ENCODE measurements at places on chromosomes 1 and 21. TPM values are rescaled to one million over a fixed set of nuclear protein-coding genes. Genes with fewer than 3 reads are reported as not detected.

GRCh38 chr1:179955287-179955680 is 674 bp downstream of the CEP350 start:
- DNase-seq = no peak

GRCh38 chr1:30395631-30396030 is 327.8 kb downstream of the MATN1 start:
- DNase-seq = no peak

DNA sequence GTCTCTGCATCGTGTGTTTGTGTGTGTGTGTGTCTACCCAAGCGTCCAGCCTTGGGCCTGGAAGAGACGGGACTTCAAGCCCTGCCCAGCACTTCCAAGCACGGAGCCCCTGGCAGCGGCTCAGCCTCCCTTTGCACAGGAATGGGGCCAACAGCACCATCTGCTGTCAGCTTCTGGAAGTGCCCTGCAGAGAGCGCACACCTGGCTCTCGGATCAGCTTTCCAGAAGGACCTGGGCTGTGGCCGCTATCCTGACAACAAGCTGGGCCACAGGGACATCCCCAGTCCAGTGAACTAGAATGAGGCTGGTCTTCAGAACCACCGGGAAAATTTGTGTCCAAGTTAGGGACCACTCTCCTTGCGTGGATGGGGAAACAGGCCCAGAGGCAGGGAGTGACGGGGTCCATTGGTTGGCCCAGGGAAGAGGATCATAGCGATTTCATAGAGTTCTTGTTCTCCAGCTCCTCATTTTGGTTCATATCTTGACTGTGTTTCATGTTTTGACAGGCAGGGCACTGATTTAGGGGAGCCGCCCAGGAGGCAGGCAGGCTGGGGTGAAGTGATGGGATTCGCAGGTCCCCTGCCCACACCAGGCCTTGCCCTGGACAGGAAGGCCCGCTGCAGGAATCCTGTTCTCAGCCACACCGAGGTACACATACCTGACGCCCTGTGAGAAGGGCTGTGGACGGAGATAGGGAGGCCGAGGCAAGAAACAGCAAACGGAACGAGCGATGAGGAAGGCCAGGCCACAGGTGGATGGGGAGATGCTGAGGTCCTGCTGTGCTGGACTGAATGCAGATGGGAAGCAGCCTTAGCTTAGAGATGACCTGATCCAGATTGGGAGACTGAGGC is 38.4 kb downstream of the TAS1R2 start:
- peak; percentile 77 for DNase-seq

GRCh38 chr1:160829766-160830165 is 32.9 kb downstream of the CD244 start:
- no peak for DNase-seq

DNA sequence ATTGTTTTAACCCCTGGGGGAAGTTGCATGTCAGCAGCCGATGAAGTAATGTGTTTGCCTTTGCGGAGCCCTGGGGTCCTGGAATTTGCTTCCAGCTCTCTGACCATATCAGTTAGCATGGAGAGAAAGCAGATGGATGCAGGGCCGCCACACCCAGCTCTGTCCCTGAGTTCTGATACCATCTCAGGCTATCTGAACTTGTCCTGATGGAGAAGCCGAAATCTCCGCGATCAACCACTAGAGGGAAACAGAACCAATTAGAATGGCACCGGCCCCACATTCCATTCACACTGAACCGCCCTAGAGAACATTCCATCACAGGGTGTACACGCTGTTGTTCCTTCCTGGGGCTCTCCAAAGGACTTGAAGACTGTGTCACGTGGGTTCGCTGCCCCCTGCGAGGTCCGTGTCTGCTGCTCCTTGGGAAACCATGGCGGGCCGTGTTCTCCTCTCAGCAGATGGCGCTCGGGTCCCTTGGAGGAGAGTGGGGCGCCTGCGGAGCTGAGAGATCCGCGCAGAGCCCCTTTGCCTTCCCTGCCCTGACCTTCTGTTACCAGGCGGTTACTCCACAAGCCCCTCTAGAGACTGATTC is 75.4 kb downstream of the ABCA4 start:
- peak; percentile 78 for DNase-seq

GRCh38 chr21:43686811-43687565 is 27.6 kb downstream of the RRP1B start:
- no peak for DNase-seq

- DNase-seq = no peak
These were observed 21.3 kb upstream of the PHTF1 start for GRCh38 chr1:113780374-113781146.

GRCh38 chr1:207897188-207897587 is 13.7 kb downstream of the CD34 start:
- DNase-seq = no peak

- peak; percentile 22 for DNase-seq
These were observed 532 bp downstream of the ERO1B start for GRCh38 chr1:236281198-236281653.

DNA sequence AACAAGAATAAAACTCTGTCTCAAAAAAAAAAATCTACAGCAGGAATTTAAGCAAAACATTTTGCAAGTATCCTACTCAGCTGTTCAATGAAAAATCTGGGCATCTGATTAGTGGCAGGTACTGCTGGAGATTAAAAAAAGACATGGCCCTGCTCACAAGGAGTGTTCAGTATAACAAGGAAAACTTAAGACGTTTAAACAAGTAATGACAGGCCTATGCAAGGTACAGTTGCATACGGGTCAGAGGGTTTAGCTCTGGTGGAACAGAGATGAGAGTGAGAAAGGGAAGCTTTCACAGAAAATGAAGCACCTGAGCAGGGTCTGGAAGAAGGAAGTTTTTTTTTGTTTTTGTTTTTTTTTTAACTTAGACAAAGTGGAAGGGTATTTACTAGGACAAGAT is 23.0 kb downstream of the SNRNP40 start:
- no peak for DNase-seq

- DNase-seq = peak; percentile 65
These were observed 416 bp upstream of the TNFRSF14 start for GRCh38 chr1:2555634-2556276.

- DNase-seq = no peak
These were observed 73.5 kb downstream of the PUM1 start for GRCh38 chr1:30991862-30992606.

- DNase-seq = no peak
These were observed 1.1 kb downstream of the RHBDL2 start for GRCh38 chr1:38940339-38941047.

- no peak for DNase-seq
These were observed 24.5 kb upstream of the RCSD1 start for GRCh38 chr1:167605576-167605975.

DNA sequence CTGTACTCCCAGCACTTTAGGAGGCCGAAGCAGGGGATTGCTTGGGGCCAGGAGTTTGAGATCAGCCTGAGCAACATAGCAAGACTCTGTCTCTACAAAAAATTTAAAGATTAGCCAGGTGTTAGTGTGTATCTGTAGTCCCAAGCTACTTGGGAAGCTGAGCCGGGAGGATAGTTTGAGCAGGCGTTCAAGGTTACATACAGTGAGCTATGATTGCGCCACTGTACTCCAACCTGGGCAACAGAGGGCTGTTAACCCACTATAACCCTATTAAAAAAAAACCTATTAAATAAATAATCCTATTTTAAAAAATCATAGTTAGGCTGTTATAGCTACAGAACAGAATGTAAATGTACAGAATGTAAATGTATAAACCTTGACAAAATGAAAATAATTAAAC is 2.2 kb downstream of the MIS18A start:
- no peak for DNase-seq

DNA sequence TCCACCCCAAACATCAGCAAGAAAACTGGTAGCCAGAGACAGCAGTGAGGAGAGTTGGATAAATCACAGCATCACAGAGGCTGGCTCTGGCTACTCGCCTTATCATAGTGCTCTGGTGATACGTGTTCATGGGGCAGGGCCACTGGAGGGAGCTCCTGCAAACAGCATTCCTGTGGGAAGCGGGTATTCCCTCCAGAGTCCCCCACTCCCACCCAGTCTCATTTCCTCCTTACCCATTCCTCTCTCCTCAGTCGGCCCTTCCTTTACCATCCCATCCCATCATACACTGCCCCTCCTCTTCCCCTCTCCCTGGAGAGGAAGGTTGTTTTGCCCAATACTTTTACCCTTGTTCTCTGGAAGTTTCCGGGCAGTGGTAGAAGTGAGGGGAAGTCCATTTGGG is 7.1 kb downstream of the NHLH2 start:
- no peak for DNase-seq

DNA sequence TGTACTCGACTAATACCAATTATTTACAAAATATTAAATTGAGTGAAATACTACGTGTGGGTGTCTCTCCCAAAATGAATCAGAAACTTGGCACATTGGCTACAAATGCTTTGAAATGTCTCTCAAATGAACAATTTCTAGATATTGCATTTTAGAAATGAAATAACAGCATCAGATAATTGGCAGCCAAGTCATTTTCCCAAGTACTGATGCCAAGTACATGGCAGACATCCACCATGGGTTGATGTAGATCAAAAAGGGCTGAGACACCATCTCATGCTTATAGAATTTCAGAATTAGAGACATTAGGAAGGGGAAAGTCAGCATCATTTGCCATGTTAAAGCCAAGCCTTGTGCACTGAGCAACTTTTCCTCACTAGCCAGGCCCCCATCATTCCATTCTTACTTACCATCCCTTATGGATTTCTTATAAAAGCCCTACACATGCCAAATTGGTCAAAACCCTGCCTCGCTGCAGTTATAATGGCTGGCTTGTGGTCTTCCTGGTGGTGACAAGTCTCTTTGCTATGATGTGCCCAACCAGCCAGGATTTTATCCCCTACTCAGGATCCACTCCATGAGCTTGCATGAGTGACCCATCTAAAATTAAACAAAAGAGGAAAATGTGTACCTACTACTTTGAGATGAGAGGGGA is 73.1 kb downstream of the GREM2 start:
- DNase-seq = no peak

GRCh38 chr1:1349256-1350012 is at the start of gene DVL1:
Gene DVL1, minus strand, starts transcription at chr1:1349418. Its CDS starts 353 bp downstream, at chr1:1349065.
- peak; percentile 33 for DNase-seq

- DNase-seq = no peak
These were observed 100.9 kb upstream of the RUNX3 start for GRCh38 chr1:25030674-25031589.

- no peak for DNase-seq
These were observed 60.0 kb downstream of the TNFSF18 start for GRCh38 chr1:172990598-172991215.

DNA sequence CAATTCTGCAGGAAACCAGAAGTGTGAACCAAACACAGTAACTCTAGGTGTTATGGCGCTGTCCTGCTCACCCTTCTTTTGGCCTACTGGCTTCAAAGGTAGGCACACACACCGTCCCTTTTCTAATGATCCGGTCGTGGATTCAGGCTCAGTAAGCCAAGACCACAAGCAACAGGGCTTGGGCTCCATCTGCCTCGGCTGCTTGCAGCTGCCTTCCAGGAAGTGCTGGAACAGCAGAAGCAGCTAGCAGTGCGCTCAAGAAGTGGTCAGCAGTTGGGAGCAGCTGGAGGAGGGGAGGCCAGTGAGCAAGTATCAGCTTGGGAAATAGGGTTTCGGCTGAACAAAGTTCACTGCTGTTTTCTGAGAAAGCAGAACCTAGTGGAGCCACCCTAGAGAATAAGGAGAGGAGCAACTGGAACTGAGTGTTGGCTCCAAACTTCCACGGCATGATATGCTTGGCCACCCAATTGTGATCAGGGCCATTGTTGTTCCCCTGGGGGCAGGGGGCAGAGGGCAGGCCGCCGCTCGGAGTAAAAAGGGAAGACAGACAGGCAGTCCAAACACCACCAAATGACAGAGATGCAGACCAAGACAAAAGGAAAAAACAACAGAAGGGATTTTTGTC is 173.4 kb downstream of the TOMM20 start:
- no peak for DNase-seq

GRCh38 chr21:26840912-26841311 is 4.3 kb downstream of the ADAMTS1 start:
- DNase-seq = no peak

- no peak for DNase-seq
These were observed 73.6 kb downstream of the CRB1 start for GRCh38 chr1:197341626-197342025.

GRCh38 chr1:2526824-2527555 is 594 bp upstream of the PANK4 start:
- DNase-seq = no peak

- peak; percentile 43 for DNase-seq
These were observed 156.9 kb upstream of the GJB5 start for GRCh38 chr1:34597877-34598514.

DNA sequence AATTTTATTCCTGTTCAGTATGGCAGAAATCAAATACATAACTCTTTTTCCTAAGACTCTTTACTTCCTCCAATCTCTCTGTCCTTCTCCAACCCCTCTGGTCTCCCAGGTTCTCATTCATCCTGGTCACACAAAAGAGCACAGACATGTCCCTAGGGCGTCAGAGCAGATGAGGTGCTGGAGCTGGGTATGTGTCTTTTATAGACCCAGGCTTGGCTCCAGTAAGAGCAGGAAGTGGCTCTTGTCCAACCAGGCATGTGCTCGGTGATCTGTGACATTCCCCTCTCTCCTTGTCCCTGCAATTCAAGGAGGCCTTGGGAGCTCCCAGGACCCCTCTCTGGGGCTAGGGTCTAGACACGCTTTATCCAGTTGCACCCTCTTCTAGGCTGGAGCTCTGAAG is 18.0 kb upstream of the LCE2D start:
- DNase-seq = no peak

DNA sequence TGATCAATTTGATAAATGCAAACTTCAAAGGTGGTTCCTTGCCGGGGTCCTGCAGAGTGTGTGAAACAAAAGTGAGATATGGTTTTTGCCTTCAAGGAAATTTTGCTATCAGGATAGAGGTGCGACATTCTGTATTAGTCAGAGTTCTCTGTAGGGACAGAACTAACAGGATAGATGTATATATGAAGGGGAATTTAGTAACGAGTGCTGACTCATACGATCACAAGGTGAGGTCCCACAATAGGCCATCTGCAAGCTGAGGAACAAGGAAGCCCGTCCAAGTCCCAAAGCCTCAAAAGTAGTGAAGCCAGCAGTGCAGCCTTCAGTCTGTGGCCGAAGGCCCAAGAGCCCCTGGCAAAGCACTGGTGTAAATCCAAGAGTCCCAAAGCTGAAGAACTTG is 157.0 kb downstream of the RYR2 start:
- DNase-seq = no peak

- DNase-seq = no peak
These were observed 6.6 kb downstream of the CFAP141 start for GRCh38 chr1:154199563-154199879.

GRCh38 chr21:34864370-34865149 is 184.5 kb downstream of the RUNX1 start:
- DNase-seq = no peak

- DNase-seq = no peak
These were observed 471.3 kb downstream of the LMO4 start for GRCh38 chr1:87800006-87800405.

The SPATA17 gene
- total RNA-seq = 0.96 TPM

The KCNE2 gene
- not detected for total RNA-seq

The AXDND1 gene
- 7.0 TPM for total RNA-seq

The EXO1 gene
- 3.1 TPM for total RNA-seq

The TAL1 gene
- total RNA-seq = 1.8 TPM

The C1QA gene
- total RNA-seq = 47.6 TPM

The HENMT1 gene
- total RNA-seq = 2.5 TPM

The SPRR1B gene
- total RNA-seq = not detected

The TYW3 gene
- 16.1 TPM for total RNA-seq

The CELA2B gene
- not detected for total RNA-seq

The AKR7A2 gene
- total RNA-seq = 172 TPM

The CDC42SE1 gene
- total RNA-seq = 67.4 TPM

The PLA2G5 gene
- total RNA-seq = 8.7 TPM
